GM23338 (cell line): ENCODE measurements at places on chromosomes 2 and 18. TPM values are rescaled to one million over a fixed set of nuclear protein-coding genes. Genes with fewer than 3 reads are reported as not detected.

DNA sequence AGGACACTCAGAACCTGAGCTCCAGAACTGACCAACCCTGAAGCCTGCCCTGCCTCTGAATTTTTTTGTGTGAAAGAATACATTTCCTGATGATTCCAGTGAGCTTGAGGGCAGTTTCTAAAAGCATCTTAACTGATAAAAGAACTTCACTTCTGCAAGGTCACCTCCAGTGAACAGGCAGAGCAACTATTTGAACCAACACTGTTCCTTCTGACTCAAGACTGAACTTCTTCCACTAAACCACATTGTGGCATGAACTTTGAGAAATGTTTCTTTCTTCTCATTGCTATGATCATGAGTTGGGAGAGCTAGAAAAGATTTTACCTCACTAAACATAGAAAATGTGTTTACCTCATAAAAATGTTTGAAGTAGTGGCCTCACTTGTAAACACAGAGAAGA, 83.8 kb upstream of the SERTAD2 start:
- DNase-seq = no peak

CIB4 gene
- total RNA-seq = not detected in 2 replicates

- no peak for DNase-seq
Measured at GRCh38 chr18:79935925-79936324, 15.5 kb downstream of the SLC66A2 start.

GRCh38 chr2:223863491-223863890, 26.1 kb upstream of the AP1S3 start:
- no peak for DNase-seq

RSAD2 gene
- total RNA-seq = 0.10 TPM in 1 of 2 replicates, not detected in the other

DNA sequence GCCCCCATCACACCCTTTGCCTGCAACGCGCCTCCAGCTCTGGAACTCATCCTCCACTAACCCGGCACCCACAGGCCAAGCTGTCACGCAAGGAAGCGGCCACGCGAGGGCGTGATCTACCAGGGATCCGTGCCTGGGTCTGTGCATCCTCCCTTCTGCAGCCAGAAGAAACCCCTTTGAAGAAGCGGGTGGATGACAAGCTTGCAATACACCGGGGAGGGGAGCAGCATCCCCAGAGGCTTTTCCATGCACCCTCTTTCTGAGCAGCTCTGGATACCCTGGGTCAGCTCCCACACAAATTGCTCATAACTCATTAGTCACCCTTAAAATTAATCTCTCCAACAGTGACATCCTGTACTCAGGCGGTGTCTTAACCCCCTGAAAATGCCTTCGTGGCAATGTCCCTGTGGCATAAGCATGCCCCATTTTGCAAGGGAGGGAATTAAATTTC, 47.6 kb downstream of the PDCL3 start:
- DNase-seq = peak; percentile 76

- DNase-seq = no peak
Measured at GRCh38 chr2:234218266-234219045, 168.0 kb downstream of the SPP2 start.

PSMA8 gene
- not detected in 2 replicates for total RNA-seq
